HAP-1 (cell line): ENCODE measurements at places on chromosomes 4 and X.

GRCh38 chrX:101393530-101394305 is 2.9 kb downstream of the RPL36A start:
- DNase-seq = no peak

GRCh38 chrX:110321670-110322069 is 3.8 kb upstream of the AMMECR1 start:
- DNase-seq = no peak

- no peak for DNase-seq
These were observed 356.0 kb downstream of the ADAM29 start for GRCh38 chr4:175273995-175274753.

GRCh38 chr4:73281396-73281795 is 22.8 kb upstream of the ANKRD17 start:
- DNase-seq = no peak

- no peak for DNase-seq
These were observed 297.5 kb upstream of the KLF3 start for GRCh38 chr4:38366456-38366855.

GRCh38 chr4:150248181-150248580 is 169.9 kb downstream of the DCLK2 start:
- DNase-seq = no peak

DNA sequence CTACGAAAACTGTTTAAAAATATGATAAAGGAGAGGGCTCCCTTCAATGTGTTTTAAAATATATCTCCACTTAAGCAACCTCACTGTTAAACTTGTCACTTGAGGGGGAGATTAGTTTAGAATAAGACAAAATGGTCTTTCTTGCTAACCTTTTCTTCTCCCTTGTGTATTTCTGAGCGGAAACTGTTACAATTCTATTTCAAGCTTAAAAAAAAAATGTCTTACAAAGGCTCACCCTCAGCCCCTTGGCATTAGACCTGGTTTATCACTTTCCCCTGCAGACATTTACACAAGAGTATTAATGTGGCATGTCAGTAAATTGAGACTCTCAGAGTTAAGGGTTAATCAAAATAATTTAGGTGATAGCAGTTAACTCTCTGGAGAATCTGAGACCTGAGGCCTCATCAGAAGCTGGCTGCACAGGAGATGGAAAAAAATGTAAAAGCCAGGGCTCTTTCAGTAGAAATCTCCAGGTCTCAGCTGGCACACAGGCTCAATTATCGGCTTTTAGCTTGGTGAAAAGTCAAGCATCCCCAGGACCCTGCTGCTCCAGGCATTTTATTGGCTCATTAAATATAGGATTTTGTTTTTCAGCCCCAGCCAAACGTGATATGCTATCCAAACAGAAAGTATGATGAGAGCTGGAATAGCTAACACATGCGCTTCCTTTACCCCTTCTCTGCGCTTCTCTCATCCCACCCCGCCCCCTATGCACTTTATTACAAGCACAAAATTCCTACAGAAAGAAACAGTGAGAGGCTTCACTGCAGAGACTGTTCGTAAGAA is 130.5 kb downstream of the PPA2 start:
- no peak for DNase-seq

- DNase-seq = no peak
These were observed 7.2 kb downstream of the GSTCD start for GRCh38 chr4:105715692-105716278.
